ENCODE measurements at places on chromosomes 5 and 9.
A peak's percentile ranks its signal among the peaks of the same experiment; 100 is the strongest.

DNA sequence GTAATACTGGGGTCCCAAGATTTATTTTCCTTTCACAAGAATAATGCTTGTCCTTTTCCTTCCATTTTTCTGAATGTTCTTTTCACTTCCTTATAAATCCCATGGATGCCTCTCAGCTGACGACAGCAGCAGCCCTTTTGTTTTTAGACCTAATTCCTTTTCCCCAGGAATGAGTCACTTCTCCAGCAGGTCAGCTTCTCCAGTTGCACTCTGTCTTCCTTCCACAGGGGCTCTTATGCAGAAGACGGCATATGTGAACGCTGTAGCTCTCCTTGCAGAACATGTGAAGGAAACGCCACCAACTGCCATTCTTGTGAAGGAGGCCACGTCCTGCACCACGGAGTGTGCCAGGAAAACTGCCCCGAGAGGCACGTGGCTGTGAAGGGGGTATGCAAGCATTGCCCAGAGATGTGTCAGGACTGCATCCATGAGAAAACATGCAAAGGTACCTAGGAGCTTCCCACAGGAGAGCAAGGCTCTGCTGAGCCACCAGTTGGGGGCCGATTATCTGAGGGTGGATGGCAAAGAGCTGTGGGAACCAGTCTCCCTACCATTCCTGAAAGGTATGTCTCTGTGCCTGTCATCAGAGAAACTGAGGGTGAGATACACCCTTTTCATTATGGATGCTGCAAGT lies 72.9 kb downstream of the RFK start:
- no peak for DNase-seq

- peak; percentile 37 for DNase-seq
These were observed 293.2 kb downstream of the ARHGAP26 start for GRCh38 chr5:143063175-143063970.

- DNase-seq, result no peak
These were observed 117.2 kb upstream of the LIFR start for GRCh38 chr5:38673671-38674071.

- DNase-seq, result no peak
These were observed 3.2 kb upstream of the FBXO4 start for GRCh38 chr5:41921874-41922273.

DNA sequence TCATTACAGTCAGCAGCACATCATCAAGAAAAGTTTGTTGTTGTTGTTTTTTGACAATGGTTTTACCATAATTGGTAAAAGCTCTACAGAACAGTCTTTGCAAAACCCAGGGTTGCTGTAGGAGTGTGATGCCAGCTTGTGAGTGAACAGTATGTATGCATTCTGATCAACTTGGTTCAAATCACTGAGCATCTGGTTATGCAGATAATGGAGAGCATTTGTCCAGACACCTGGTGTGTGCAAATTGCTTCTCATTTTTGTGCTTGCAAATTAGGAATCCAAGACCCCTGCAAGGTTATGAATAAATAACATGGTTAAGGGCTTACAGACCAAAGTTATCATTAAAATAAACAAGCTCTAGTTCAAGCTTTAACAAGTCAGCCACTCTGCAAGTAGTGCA lies 448.7 kb upstream of the ACTBL2 start:
- DNase-seq, result no peak

GRCh38 chr5:117803533-117803932 lies 1184.8 kb downstream of the DTWD2 start:
- DNase-seq, result no peak

DNA sequence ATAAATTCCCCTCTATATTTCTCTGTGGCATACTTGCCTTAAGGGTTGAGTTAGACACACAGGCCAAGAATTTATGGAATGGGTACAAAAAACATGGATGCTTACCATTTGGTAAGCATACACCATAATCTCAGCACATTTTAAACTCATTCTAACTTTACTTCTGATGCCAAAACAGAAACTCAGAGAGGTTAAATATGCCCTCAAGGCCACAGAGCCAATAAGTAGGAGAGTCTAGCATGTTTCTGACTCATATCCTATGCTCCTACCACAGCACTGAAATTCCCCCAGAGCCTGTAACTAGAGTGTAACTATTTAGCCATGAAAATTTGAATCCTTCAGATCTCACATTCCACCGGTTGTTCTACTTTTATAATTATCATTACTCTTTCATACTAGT lies 559.7 kb downstream of the ACTL7B start:
- no peak for DNase-seq

DNA sequence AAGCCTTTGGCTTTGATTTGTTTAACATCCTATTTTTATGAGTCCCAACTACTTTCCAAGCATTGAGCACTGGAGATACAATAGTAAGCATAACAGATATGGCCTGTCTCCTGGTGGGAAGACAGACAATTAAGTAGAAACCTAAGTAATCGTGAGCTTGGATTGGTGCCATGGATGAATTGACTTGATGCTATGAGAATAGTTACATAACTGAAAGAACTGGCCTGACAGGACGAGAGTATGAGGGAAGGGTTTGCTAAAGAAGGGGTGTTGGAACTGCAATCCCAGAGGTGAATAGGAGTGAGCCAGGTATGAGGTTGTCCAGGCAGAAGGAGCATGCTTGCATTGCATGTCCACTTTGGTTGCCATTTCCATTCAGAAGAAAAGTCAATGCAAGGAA lies 52.4 kb downstream of the GPR21 start:
- no peak for DNase-seq

- no peak for DNase-seq
These were observed 31.0 kb upstream of the RNF38 start for GRCh38 chr9:36431078-36431477.

GRCh38 chr5:93579692-93580062 lies 1.3 kb downstream of the NR2F1-AS1 start:
- peak; percentile 57 for DNase-seq

DNA sequence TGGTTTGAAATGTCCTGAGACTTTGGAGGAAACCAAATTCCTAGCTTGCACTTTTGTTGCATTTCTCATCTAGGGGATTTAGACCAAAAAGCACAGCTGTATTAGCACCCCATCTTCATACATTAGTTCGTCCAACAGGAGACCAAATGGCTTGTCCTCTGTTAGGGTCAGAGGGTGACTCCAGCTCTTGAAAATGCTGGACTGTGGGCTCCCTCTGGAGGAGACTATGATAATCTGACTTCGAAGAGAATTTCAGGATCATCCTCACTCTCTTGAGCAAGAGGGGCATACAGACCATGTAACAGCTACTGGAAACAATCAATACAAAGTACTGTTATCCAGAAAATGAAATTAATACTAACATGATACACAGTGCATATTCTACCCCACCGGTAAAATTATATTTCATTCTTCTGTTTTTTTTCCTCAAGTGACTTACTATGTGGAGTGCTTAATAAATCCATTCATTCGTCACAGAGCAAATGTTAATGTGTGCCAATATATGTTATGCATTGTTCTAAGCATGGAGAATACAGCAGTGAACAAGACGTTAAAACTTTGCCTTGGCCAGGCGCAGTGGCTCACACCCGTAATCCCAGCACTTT lies 63.7 kb upstream of the PPP2CA start:
- peak; percentile 48 for DNase-seq

DNA sequence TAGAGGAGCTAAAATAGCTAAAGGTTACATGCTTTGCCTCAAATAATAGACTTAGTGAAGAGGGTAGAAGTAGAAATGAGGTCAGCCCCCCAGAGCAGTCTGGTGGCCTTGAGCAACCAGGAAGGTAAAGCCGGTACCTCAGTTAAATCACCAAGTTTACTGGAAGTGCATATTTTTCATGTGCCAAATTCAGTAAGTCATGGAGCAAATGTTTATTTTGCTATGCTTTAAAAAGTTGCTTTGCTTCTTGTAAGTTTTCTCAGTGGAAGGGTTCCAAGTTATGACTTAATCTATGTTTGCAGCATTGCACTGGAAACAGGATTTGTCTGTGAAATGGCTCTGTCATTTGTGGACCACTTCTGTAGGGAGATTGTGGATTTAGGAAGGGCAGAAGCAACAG lies 256.7 kb downstream of the ARRDC3 start:
- DNase-seq, result no peak

- DNase-seq, result peak; percentile 22
These were observed 79.1 kb downstream of the LRSAM1 start for GRCh38 chr9:127530206-127530941.

GRCh38 chr5:113169720-113170119 lies 193.1 kb downstream of the DCP2 start:
- no peak for DNase-seq

DNA sequence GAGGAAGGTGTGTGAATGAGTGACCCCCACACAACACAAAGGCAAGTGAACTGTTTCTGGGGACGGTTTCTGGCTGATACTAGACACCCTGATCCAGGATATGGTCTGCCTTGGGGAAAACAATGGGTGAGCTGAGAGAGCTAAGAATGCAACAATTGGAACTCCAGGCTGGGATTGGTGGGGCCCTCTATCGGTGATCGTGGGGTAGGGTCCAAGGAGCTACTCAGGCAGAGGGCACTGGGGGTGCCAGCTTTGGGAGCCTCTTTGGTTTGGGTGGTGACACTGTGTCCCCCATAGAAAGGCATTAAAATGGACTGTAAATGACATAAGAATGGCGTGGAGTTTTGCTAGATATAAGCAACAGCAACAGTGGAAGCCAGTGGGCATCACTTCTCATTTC lies 439.1 kb downstream of the DMAC1 start:
- DNase-seq, result no peak

GRCh38 chr9:123419721-123420591 lies 64.0 kb downstream of the CRB2 start:
- DNase-seq, result no peak

DNA sequence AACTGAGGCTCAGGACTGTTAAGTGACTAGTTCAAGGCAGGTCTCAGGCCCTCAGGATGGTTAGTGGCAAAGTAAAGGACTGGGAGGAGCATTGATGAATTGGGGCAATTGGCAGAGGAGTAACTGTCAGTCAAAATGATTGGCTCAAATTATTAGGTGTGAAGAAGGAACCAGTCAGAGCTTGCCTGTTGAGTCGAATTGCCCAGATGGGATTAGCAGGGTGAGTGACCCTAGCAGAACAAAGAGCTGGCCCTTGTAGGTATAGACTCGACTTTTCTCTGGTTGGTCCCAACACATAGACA lies 2.6 kb upstream of the NSD1 start:
- no peak for DNase-seq

DNA sequence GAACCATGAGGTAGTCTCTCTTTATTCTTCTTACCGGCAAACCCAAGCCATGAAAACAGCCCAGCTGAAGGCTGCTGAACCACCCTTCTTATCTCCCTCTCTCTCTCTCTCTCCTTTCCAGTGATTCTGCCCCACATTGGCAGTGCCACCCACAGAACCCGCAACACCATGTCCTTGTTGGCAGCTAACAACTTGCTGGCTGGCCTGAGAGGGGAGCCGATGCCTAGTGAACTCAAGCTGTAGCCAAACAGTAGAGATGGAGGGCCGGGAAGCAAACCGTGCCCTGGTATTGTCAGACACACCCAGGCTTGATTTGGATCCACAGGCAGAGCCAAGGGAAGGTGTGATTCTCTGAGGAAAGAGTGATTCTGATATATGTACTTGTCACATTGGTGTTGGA lies 14.0 kb downstream of the GRHPR start:
- no peak for DNase-seq

- DNase-seq, result no peak
These were observed 91.2 kb downstream of the RFK start for GRCh38 chr9:76302947-76303550.

DNA sequence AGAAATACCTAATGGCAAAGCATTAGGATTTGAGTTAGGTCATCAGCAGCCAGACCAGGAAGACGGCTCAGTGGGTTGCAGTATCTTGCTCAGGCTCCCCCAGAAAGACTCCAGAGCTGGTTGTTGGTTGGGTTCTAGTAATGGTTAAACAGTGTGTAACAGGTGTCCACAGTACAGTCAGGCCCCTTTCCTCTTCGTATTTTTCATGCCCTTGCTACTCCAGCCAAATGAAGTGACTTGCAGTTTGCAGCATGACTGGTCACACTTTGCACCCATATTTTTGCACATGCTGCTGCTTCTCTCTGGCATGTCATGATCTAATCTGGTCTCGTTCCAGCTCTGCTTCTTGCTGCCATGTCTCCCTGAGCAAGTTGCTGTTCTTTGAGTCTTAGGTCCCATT lies 60.6 kb upstream of the TRPC7 start:
- DNase-seq, result no peak

DNA sequence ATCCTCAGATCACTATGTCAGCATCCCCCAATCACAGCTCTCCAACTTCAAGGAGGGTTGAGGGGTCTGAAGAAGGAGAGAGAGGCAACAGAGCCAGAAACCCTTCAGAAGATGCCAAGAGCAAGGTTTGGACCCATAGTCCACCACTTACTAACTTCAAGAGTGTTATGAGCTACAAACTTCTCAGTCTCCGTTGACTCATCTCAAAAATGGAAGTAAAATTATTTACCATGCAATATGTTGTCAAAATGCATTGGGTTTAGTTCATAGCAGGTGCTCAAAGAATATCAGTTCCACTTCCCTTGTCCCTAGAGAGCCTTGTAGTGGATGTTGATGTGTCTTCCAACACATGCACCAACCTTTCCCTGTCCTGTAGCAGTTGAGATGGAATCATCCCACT lies 116.0 kb downstream of the KCNIP1 start:
- DNase-seq, result no peak

GRCh38 chr5:96651047-96651446 lies 11.1 kb upstream of the CAST start:
- no peak for DNase-seq

GRCh38 chr5:313265-313664 lies 8.2 kb upstream of the AHRR start:
- DNase-seq, result no peak

- no peak for DNase-seq
These were observed 20.9 kb upstream of the ADAM19 start for GRCh38 chr5:157596487-157596886.

DNA sequence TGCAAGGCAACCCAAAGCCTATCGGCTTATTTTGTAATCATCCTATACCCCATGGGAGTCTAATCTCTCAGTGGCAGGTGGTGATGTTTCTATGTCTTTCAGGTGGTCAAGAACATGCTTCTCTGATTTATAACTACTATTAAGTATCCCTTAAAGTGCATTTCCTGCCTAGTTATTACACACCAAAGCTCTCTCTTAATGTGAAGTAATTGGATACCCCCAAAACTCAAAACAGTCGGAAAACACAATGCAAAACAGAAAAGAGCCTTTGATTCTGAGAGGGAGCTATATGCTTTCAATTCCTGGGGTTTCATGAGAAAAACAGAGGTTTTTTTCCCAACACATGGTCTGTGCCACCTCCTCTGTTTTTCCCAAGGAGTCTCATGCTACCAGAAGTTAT lies 416.4 kb downstream of the CSNK1G3 start:
- no peak for DNase-seq

GRCh38 chr5:92703976-92704375 lies 877.0 kb downstream of the NR2F1-AS1 start:
- no peak for DNase-seq

DNA sequence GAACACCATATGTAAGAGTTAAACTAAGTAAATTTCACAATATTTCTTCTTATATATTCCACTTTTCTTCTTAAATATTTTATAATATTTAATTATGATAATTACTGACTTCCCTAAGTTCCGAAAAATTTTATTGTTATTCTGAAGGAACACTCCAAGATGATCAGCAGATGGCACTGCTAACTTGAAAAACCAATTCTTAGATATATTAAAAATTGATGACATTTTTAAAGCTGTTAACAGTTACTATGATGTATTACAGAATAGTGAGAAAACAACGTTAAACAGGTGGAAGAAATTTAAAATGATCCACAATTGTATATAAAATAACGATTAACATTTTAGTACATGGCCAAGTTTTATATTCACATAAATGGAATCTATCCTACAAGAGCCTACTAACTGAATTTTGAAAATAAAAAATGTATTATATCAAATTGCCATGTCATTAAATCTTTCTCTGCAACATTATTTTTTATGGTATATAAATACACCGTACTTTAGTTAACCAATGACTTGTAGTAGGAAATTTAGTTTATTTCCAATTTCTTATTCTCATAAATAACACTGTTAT lies 30.1 kb upstream of the MUSK start:
- no peak for DNase-seq

All from adrenal gland (tissue), 19 donors.